Dermis microvascular lymphatic vessel endothelial cell (primary cell): ENCODE measurements at places on chromosomes 6 and 20. TPM values are rescaled to one million over a fixed set of nuclear protein-coding genes. Genes with fewer than 3 reads are reported as not detected.

APOM gene
- 0.39 and 0.51 TPM in 2 replicates for total RNA-seq

DNA sequence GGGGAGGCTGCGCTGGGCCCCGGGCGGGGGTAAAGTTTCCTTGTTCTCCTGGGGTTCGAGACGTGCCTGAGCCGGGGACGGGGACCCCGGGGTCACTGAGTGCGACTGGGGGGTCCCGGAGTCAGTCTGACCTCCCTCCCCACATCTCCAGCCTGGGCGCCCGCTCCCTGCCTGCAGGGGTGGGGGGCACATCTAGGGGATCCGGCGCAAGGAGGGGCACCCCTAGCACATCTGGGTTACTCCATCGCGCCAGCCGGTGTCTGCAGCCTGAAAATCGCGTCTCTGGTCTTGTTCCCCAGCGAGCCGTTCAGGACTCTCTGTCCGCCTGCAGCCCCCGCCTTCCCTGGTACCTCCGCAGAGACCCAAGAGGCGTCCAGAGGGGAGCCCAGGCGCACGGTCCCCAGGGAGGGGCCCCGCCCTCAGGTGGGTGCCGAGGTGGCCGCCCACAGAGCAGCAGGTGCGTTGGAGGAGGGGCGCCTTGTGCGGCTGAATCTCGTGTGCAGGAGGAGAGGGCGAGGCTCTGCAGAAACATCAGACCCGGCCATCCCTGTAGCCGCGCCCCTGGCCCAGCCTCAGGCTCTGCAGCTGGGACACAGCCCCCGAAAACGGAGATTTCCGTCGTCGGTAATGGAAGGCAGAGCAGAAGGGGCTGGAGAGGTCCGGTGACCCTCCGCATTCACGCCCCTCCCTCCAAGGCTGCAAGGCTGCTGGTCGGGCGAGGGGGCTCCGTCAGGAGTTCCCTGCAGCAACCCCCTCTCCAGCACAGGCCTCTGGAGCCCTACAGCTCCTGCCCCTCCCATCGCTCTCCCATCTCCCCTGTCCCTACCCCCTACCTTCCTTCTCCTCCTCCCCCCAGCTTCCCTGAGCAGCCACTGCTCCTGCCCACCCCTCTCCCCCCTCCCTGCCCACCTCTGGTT, 628 bp upstream of the CHRNA4 start:
- no peak for DNase-seq

DNA sequence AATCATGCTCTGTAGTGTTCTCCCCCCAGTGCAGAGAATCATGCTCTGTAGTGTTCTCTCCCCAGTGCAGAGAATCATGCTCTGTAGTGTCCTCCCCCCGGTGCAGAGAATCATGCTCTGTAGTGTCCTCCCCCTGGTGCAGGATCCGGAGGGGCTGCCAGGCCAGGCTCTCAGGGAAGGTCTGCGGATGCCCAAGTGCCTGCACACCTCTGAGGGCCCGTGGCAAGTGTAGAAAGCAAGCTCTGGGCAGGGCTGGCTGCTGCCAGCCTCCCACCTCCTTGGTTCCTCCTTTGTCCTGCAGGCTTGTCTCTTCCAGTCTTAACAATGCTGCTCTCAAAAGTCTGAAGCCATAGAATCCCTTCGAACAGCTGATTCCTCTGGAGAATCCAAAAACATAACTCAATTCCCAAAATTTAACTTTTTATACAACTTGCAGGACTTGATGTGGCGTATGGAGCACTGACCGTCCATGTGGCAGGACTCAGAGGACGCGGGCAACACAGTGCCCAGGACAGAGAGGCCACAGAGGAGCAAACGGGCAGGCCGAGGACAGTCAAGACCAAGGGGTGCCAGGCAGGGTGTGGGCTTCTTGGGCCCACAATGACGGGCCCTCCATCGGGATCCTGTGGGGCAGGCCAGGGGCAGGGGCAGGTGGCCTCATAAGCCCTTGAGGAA, 44.6 kb upstream of the BHLHE23 start:
- DNase-seq = no peak

DNA sequence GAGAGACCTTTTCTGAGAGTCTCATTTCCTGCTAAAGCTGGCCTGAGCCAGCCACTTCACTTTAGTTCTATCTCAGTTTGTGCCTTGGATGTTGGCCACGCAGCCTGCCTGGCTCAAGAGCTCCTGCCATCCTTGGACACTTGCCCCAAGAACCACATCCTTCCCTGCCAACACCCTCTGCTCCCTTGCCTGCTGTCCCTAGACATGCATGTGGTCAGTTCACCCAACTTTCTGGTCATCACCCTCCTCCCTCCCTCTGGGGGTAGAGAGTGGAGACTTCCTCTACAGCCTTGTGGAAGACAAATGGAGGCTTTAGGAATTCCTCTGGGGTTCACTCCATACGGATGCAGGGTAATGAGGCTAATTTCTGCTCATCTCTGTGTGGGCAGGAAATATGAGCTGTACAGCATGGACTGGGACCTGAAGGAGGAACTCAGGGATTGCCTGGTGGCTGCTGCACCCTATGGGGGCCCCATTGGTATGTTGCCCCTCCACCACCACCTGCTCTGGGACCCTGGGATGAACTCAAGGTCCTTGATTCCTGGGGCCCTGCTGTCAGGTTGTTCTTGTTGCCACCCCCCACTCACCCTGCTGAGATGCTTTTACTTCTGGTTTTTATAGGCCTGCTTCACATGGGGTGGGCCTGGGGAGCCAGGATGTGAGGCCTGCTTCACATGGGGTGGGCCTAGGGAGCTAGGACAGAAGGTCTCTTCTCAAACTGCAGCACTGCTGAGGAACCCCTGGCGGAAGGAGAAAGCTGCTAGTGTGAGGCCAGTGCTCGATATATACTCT, 13.8 kb upstream of the PTPRA start:
- DNase-seq = no peak

- no peak for DNase-seq
These were observed 22.2 kb downstream of the ZBP1 start for GRCh38 chr20:57598060-57598459.
